ENCODE measurements at places on chromosomes 3 and 15.

DNA sequence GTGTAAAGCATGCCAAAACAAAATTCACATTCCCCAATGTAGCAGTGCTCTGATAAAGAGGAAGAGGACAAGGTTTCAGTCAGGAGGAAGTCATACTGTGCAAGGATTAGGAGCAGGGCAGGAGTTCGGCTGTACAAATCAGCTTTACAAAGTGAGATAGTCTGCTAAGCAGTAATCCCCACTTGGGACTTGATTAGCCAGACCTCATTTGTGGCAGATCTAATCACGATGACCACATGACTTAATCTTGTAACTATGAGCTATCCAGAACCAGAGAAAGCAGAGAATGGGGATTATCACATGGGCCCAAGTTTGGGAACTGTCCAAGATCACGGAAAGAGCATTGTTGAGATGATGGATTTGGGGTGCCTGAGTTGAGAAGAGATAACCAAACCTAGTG, 7.8 kb downstream of the DCBLD2 start:
- no peak for DNase-seq
- no peak overlapping the region for H3K4me3 ChIP-seq
- peaks cover 17% of the 10 kb centered on the region for H3K4me1 ChIP-seq
- no peaks in the 10 kb centered on the region for H3K27me3 ChIP-seq
- H3K36me3 ChIP-seq = no peaks in the 10 kb centered on the region

DNA sequence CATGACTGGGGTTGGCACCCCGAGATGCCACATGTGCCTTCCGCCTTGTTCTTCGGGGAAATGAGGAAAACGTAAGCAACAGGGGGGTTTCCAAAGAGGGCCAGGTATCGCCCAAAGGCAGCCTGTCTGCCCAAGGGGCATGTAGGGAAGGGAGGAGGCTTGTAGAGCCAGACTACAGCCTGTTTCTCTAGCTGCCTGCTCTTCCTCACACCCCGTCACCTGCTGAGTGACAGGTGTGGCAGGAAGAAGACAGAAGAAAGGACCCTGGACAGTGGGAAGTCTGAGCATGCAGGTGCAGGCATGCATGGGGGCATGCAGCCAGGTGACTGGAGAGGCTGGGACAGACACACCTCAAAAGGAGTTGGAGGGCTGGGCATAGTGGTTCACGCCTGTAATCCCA, 9.8 kb downstream of the PLA2G4E start:
- H3K27me3 ChIP-seq = peaks cover 23% of the 10 kb centered on the region
- H3K27ac ChIP-seq = no peak overlapping the region
- DNase-seq = no peak
- peaks cover 18% of the 10 kb centered on the region for H3K4me1 ChIP-seq
- H3K4me3 ChIP-seq = no peak overlapping the region

GRCh38 chr15:41506796-41507341, 6.8 kb downstream of the LTK start:
- H3K27ac ChIP-seq = no peak overlapping the region
- H3K36me3 ChIP-seq = no peaks in the 10 kb centered on the region
- peaks cover 9% of the 10 kb centered on the region for H3K4me1 ChIP-seq
- no peak for DNase-seq
- H3K4me3 ChIP-seq = no peak overlapping the region

- peaks cover 3% of the 10 kb centered on the region for H3K36me3 ChIP-seq
Measured at GRCh38 chr15:47095833-47096232, 621.5 kb upstream of the SEMA6D start.

DNA sequence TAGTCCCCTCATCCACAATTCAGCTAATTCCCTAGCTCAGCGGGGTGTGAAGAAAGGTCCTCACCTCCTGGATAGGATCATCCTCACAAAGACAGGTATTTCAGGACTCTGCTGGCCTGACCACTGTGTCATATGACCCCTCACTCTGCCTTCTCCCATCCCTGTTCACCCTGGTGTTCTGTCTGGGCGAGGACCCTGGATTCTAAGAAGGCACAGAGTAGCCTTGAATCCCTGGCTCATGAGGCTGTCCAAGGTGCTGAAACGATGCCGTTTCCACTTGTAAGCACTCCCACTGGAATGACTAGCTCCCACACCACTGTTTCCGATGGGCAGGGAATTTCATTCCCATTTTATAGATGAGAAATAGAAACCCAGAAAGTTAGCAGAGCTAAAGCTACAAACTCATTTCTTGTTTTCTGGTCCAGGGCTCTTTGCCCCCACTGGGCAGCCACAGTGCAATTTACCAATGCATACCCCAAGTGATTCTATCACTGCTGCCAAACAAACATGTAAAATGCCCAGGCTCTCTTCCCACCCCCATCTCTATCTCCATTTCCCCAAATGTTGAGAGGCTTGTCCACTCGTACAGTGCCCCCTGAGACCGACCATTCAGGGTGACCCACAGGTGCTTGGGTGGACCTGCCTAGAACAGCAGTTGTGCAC, 83.2 kb downstream of the RAB11A start:
- peaks cover 5% of the 10 kb centered on the region for H3K27me3 ChIP-seq
- no peak overlapping the region for H3K4me3 ChIP-seq
- no peak overlapping the region for H3K27ac ChIP-seq
- no peak for DNase-seq
- H3K36me3 ChIP-seq = no peaks in the 10 kb centered on the region
- H3K4me1 ChIP-seq = peaks cover 11% of the 10 kb centered on the region

- H3K27me3 ChIP-seq = no peaks in the 10 kb centered on the region
- no peak overlapping the region for H3K4me3 ChIP-seq
- no peaks in the 10 kb centered on the region for H3K4me1 ChIP-seq
- no peaks in the 10 kb centered on the region for H3K36me3 ChIP-seq
- no peak for DNase-seq
- no peak overlapping the region for H3K27ac ChIP-seq
Measured at GRCh38 chr3:25673738-25674298, 9.1 kb upstream of the TOP2B start.

GRCh38 chr3:64225695-64226499, 631 bp upstream of the PRICKLE2 start:
- DNase-seq = no peak
- H3K4me1 ChIP-seq = peaks cover 44% of the 10 kb centered on the region
- no peak overlapping the region for H3K4me3 ChIP-seq
- H3K27me3 ChIP-seq = no peaks in the 10 kb centered on the region
- no peaks in the 10 kb centered on the region for H3K36me3 ChIP-seq

DNA sequence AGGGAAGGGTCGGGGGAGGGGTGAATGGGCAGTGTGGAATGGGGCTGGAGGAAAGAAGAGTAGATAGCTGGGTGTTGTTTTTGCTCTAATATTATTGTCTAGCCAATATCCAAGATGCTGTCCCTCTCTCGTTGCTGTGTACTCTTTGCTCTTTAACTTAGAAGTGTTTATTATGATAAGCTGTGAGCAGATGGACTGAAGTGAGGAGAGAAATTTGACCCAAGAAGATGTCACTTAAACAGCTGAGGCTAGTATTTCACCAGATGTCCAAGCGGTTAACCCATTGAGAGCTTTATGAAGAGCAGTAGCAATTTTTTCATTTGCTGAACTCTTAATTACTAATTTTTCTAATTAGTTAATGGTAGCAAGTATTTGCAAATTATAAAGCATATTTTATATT, 212.2 kb upstream of the TP63 start:
- H3K36me3 ChIP-seq = no peaks in the 10 kb centered on the region
- H3K27ac ChIP-seq = no peak overlapping the region
- no peaks in the 10 kb centered on the region for H3K27me3 ChIP-seq
- no peaks in the 10 kb centered on the region for H3K4me1 ChIP-seq
- no peak overlapping the region for H3K4me3 ChIP-seq
- no peak for DNase-seq
